NK-92 treated with Interleukin-12 subunit alpha and Interleukin-12 subunit beta, amount 100 ng/mL, for 24 hours (cell line): ENCODE measurements at places on chromosomes 1 and 21.

- no peak for DNase-seq
Measured at GRCh38 chr1:230308039-230308438, 118.1 kb downstream of the PGBD5 start.

GRCh38 chr1:51303751-51304251 lies 26.6 kb downstream of the TTC39A start:
- no peak for DNase-seq

- no peak for DNase-seq
Measured at GRCh38 chr1:184827600-184828368, 73.1 kb upstream of the EDEM3 start.

- no peak for DNase-seq
Measured at GRCh38 chr1:224727351-224728289, 111.5 kb downstream of the CNIH3 start.

DNA sequence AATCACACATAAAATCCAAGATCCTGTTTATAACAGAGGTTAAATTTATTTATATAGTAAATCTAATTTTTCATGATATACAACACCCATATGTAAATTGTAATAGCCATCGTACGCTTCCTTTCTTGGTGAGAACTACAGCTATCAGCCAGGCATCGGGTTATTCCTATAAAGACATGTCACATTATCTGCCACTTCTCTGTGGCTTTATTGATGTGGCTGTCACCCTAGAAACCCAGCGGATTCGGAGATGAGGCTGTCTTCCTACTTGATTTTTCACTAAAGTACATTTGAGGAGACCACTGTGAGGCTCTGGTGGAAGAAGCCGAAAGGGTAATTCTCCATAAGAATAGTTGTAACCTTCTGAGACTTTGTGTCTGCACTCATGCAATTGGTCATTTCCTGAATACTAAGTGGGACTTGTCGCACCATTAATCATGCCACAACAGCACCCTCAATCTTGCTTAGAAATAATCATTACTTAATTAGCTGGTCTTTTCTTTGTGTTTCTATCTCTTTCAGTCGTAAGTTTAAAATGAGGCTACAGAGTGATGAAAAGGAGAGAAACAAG lies 106.0 kb downstream of the NTNG1 start:
- DNase-seq, result no peak

GRCh38 chr21:36661511-36662309 lies 37.2 kb upstream of the SIM2 start:
- DNase-seq, result no peak

DNA sequence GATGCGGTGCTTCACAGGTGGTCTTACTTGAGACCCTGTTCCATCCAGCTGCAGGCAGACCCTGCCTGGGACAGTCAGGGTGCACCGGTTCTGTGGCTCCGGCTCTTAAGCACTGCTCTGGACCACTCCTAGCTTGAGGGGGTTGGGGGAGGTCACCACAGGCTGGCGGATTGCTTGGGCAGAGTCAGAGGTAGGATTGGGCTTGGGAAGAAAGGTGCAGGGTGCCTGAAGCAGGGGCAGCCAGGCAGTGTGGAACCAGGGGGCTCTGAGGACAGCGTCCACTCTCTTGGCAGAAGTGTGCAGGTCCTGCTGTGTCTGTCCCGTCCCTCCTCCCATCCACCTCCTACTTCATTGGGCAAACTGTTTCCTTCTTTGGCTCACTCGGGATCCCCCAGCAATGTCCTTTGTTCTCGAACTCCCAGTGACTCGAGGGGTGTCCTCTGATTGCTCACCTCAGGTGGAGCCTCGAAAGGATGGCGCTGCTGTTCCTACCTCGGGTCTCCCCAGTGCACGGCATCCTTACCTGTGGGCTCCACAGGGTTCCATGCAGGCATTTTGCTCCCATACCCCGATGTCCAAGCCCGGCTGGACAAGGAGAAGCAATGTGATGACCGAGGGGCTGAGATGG lies 1.7 kb downstream of the PDXK start:
- DNase-seq, result no peak

DNA sequence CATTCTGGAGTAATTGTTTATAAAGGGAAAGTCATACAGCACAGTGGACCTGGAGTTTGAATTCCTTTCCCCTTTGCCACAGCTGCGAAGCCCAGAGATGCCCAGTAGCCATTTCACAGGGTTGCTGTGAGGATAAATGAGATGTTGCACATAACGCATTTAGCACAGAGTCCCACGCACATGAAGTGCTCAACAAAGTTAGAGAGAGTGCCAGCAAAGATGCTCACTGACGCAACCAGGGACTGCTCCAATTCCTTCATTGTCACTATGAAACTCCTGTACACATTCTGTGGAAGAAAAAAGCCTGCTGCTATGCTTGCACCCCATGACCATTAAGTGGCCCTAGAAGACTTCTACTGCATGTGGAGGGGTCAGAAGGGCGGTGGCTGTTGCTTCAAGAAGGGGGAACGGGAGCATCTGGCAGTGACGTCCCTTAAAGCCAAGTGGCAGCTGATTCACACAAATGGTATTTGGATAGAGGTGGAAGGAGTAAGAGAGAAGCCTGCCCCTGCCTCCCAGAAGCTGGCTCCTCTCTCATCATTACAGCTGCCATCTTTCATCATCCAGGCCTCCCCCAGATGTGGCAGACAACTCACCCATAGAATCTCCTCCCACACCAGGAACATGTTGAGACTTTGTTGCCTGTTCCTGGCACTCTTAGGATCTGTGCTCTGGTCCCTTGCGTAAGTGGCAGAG lies 26.5 kb upstream of the VAV3 start:
- no peak for DNase-seq

- DNase-seq, result no peak
Measured at GRCh38 chr1:30423570-30423969, 299.8 kb downstream of the MATN1 start.

GRCh38 chr1:80645621-80646020 lies 1155.1 kb upstream of the ADGRL2 start:
- no peak for DNase-seq

DNA sequence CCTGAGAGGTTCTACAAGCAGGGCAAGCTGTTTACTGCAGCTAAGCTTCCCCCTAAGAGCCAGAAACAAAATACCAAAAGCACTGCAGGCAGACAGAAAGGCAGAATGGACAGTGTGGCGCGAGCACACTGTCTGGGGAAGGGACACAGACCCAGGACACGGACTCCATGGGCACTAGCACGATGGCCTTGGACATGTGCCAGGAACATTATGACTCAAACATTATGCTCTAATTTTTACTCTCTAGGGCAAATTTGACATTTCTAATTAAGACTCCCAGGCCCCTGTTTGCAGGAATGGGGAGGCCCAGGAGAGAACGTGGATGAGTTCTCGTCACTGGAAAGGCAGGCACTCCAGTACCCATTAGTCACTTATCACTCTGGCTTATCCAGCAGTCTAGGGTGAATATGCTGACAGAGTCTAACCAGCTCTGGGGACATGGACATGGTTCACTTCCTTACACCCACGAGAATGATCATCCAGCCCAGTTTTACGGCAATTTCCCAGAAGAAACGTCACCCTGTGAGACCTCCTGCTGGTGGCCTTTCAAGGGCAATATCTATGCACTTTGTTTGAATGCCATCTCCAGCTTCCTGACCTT lies 45.1 kb downstream of the CAPN8 start:
- DNase-seq, result no peak

GRCh38 chr1:247415423-247416361 lies at the start of gene NLRP3:
TSS of gene NLRP3 (plus strand) at chr1:247416173. CDS start at chr1:247418801, 2,628 bp downstream.
- no peak for DNase-seq

DNA sequence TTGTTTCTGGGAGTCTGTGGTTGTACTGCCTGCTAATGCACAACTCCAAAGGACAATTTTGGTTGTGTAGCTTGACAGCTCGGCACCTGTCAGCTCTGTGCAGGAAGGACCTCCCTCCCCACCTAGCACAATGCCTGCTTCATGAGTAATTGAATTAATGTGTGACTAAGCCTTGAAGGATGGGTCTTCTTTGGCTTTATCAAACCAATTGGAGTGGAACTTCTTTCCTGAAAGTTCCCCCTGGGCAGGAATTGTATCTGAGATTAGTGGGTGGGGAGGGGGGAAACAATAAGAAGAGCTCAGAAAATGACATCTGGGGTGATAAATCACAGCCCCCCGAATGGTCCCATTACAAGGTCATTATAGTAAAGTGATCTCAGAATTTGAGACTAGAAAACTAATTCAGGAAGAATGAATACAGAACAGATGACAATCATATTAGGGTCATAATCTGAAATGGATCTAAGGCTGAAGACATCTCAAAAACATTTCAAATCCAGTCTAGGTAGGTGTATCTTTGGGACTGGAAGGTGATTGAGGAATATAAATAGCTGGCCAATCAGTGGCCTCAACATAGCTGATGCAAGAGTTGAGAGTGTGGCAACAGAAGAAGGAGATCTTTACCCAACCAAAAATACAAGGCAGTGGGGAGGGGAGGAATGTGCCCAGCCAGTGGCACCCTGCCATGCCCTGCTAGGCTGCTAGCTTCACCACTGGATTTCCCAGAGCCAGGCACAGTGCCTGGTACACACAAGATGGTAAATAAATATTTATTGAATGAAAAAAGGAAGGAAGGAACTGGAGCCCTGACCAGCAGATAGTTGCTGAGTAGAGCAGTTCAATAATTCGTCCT lies 10.1 kb upstream of the SESN2 start:
- no peak for DNase-seq

DNA sequence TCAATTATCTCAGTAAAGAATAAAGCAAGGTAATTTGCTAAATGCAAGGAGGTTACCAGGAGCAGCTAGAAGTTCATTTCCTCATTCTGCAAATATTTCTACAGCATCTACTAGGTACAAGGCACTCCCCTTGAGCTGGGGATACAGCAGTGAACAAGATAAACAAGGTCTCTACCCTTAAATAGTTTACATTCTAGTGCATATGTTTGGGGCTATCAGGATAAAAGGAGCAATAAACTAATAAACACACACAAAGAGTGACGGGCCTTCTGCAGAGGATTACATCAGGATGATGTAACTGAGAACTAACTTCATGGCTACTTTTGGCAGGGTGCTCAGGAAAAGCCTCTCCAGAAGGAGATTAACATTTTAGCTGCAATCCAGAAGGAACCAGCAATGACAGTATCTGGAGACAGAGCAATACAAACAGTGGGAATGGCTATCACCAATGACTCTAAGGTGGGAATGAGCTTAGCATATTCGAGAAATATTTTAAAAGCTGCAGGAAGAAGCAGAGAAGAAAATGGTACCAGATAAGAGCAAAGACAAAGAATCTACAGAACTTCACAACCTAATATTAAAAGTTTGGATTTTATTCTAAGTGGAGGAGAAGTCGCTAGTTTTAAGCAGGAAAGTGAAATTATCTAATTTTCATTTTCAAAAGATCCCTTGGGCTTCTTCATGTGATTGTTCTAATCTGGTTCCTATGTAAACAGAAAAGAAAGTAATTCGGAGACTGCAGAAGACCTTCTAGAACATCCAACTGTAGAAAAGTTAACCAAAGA lies 25.8 kb downstream of the TP53BP2 start:
- DNase-seq, result no peak

- no peak for DNase-seq
Measured at GRCh38 chr1:60974524-60975372, 107.6 kb upstream of the NFIA start.

DNA sequence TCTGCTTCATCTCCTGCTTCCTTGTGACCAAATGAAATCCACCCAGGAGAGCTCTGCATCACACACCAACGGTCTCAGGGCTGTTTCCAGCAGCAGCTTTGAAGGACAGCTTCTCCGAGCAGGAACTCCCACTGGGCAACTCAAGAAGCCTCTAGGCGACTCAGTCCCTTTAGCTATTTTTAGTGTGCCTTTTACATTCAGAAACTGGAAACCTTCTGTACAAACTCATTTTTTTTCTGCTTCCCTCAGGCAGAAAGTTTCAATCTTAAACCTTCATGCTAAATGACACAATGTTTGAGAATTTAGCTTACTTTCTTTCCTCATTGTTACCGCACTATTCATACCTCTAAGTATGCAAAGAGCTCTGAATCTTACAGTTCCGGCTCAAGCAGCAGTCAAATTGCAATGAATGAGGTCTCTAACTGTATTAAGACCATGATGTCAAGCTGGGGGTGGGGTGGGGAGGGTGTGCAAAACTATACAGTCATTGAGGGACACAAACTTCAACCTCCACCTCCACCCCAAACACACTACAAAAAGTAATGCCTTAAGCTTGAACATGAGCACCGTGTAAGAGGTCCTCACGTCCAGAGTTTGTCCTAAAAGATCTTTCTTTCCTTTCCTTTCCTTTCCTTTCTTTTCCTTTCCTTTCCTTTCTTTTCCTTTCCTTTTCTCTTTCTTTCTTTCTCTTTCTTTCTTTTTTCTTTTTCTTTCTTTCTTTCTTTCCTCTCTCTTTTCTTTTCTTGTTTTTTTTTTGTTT lies 16.4 kb upstream of the TARBP1 start:
- no peak for DNase-seq

DNA sequence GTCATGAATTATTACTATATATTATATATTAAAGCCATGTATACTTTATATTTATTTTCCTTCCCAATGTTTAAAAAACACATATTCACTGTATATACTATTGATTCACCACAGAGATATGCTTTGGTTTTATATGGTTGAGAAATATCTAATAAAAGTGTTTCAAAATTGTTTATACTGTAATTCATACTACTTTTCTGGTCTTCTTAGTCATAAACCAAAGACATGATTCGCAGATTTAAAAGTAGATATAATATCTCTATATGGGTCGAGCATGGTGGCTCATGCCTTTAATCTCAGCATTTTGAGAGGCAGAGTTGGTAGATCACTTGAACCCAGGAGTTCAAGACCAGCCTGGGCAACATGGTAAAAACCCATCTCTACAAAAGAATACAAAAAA lies 738.4 kb downstream of the USP25 start:
- DNase-seq, result no peak

DNA sequence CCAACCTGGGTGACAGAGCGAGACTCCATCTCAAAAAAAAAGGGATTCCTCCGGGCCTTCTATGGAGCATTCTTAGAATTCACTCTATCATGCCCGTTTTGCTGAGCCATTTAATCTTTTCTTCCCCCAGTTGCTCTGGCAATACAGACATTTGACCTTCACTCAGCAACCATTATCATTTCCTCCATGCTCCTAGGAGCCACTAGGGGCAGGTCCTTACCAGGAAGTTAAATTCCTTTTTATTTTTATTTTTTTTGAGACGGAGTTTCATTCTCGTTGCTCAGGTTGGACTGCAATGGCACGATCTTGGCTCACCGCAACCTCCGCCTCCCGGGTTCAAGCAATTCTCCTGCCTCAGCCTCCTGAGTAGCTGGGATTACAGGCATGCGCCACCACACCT lies 9.7 kb upstream of the CGN start:
- no peak for DNase-seq

DNA sequence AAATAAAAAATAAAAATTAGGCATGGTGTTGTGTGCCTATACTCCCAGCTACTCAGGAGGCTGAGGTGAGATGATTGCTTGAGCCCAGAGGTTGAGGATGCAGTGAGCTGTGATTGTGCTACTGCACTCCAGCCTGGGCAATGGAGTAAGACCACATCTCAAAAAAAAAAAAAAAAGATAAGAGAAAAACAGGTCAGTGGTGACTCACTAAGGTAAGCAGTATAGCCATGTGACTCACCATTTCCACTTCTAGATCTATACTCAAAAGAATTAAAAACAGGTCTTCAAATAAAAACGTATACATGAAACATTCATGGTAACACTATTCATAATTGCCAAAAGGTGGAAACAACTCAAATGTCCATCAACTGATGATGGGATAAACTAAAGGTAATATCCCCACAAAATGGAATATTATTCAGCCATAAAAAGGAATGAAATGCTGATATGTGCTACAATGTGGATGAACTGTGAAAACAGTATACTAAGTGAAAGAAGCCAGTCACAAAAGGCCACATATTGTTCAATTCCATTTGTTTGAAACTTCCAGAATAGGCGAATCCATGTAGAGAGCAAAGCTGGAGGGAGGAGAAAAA lies 75.1 kb downstream of the ZNF281 start:
- DNase-seq, result no peak

GRCh38 chr1:183889095-183889494 lies 84.2 kb downstream of the RGL1 start:
- no peak for DNase-seq
